ENCODE measurements at places on chromosomes 6 and 20. TPM values are rescaled to one million over a fixed set of nuclear protein-coding genes. Genes with fewer than 3 reads are reported as not detected.

Gene MDFI
- total RNA-seq: 5.4 TPM

- no peak for DNase-seq
These were observed 46.2 kb downstream of the OGFRL1 start for GRCh38 chr6:71334768-71335167.

GRCh38 chr20:20939006-20939405 is 167.2 kb downstream of the LINC00237 start:
- no peak for DNase-seq

GRCh38 chr6:56659721-56660380 is 17.2 kb upstream of the DST start:
- no peak for DNase-seq

GRCh38 chr20:57930351-57930750 is 220.5 kb upstream of the PMEPA1 start:
- DNase-seq: peak; percentile 40

DNA sequence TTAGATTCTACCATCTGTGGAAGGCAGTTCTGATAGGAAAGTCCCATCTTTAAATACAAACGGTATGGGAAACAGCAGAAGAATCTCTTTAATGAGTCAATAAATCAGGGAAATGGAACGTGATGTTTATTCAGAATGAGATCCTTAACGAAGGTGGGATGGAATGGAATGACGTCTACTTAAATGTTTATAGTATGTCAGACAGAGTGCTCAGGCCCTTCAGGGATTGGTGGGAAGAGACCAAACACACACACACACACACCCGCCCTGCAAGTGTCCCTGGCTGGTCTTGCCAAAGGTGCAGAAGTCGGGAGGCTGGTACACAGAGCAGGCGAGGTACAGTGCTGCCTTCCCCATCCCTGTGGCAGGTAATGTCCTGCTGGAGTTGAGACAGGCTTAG is 164.0 kb downstream of the FARS2 start:
- no peak for DNase-seq

GRCh38 chr6:128886706-128887105 is 3.8 kb downstream of the LAMA2 start:
- no peak for DNase-seq

DNA sequence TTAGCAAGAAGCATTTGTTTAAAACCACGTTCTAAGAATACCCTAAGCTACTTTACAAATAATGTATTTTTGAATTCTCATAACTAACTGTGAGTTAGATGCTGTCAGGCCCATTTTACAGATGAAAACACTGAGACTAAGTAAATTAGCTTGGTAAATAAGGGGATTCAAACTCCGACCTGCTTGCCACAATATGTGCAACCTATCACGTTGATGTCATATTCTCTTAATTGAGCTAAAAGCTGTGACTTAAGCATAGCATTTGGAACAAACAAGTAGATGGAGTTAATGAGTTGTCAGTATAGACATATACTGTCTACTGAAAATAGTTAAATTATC is 9.4 kb upstream of the PERP start:
- no peak for DNase-seq

DNA sequence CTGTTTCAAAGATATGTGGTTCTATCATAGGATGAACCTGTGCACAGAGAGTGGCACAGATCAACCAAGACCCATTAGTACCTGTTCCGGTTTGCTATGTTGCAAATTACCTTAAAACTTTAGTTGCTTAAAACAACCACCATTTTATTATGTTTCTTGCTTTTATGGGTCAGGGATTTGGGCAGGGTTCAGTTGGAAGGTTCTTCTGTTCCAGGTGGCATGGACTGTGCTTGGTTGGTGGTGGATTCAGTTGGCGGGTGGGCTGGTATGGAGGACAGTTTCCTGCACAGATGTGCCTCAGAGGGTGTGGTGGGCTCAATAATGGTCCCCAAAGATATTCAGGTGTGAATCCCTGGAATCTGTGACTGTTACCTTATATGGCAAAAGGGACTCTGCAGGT is 166.3 kb downstream of the SLC35B3 start:
- no peak for DNase-seq

DNA sequence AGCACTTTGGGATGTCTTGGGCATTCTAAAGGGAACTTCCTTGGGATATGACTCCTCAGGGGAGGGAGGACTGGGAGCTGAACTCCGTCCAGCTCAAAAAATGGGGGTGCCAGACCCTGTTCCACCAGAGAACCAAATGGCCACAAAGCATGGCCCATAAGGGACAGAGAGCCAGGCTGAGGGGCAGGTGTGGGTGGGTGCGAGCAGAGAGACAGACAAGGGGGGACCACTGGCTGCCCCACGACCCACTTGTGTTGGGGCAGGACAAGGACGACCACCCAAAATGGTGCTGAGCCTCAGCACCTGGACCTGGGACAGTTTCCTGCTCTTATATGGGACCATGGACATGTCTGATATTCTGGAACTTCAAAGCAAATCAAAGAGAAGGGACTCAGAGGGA is 148.2 kb upstream of the MLN start:
- peak; percentile 45 for DNase-seq

- peak; percentile 82 for DNase-seq
These were observed 1.9 kb downstream of the GRM4 start for GRCh38 chr6:34143884-34144580.

DNA sequence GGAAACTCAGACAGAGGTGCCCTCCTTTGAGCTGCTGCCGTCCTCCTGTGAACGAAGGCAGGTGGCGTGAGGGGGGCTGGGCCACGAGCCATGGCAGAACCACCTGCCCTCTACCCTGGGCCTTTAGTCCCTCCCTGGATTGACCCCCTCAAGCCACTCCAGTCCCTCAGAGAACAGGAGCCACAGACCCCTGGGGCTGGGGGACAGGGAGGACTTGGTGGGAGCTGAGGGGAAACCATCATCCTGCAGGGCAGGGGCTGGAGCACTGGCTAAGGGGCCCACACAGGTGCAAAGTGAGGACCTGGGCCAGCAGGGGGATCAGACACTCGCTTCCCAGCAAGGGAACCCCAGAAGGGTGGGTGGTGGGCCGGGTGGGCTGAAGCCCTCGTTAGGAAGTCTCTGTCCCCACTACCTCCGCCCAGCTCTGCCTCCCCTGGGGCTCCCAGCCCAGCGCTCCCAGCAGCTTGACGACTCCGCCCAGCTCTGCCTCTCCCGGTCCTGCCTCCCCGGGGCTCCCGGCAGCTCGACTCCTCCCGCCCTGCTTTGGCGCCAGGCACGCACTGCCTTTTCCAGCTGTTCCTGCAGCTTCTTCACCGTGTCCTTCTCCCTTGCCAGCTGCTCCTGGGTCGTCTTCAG is 44.4 kb downstream of the DSTN start:
- DNase-seq: peak; percentile 92

Data from posterior vena cava (tissue), 2 donors.